LNCaP clone FGC (cell line): ENCODE measurements at places on chromosomes 6 and 20.

GRCh38 chr6:3289664-3290055, 30.9 kb downstream of the PSMG4 start:
- DNase-seq = no peak

GRCh38 chr6:75290136-75290945, 5.7 kb upstream of the TMEM30A start:
- DNase-seq = no peak

GRCh38 chr20:7836076-7836475, 104.2 kb downstream of the HAO1 start:
- no peak for DNase-seq

GRCh38 chr6:14075095-14075503, 42.5 kb upstream of the CD83 start:
- DNase-seq = no peak

- no peak for DNase-seq
Measured at GRCh38 chr6:12014027-12014872, 2.1 kb downstream of the HIVEP1 start.

DNA sequence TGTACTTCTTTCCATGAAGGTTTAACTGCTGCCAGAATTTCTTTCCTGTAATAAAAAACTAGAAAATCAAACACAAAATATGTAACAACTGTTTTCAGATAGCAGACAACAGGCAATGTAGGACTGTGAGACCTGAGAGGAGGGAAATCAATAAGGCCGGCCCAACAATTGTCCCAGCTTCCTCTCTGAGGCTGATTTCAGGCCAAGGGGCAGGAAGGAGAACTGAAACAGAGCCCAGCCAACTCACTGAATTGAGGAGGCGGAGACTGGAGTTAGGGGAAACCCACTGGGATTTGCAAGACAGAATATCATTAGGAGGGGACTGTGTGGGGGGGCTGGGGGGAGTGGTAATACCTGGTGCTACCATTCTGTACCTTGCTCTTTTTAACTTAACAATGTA, 42.2 kb downstream of the FLRT3 start:
- no peak for DNase-seq

DNA sequence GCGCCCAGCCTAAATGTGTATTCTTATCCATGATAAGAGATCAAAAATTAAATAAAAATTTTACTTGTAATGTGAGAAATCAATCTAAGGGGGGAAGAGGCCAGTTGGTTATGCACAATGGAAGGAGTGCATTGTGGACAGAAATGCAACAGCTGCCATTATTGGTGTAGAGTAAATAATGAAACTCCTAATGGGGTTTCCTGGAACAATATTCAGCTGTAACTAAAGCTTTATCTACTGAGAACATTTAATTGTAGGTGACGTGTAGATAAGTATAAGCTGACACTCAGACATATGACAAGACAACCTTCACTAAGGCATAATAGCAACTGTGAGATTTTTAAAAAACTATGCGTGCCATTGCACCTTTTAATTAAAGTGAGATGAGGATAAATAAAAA, 71.4 kb downstream of the CEP57L1 start:
- no peak for DNase-seq

- no peak for DNase-seq
Measured at GRCh38 chr6:162900503-162900902, 172.7 kb downstream of the PACRG start.

GRCh38 chr6:148608199-148608951, 138.5 kb upstream of the UST start:
- no peak for DNase-seq

GRCh38 chr20:46809706-46810360, 84.8 kb upstream of the EYA2 start:
- no peak for DNase-seq

GRCh38 chr6:90315986-90316385, 19.3 kb upstream of the BACH2 start:
- DNase-seq = no peak

DNA sequence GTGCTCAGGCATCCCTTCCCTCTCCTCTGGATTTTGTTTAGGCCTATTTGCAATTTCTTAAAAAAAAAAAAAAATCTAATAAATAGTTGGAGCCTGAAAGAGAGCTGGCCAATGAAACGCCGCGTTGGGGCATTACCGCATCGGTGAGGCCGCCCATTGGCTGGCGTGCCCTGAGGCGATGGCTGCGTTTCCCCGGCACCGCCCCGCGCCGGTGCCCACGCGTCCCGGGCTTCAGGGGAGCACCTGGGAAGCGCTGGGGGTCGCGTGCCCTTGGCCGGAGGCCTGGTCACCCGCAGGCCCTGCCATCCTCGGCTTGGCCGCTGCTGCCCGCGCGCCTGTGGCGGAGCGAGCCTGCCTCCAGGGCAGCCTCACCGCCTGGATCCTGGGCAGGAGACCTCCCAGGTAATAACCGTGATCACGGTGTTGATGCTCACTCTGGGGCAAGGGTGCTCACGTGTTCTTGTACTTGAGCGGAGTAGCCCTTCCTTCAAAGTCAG, 155.4 kb downstream of the NRN1 start:
- DNase-seq = no peak

DNA sequence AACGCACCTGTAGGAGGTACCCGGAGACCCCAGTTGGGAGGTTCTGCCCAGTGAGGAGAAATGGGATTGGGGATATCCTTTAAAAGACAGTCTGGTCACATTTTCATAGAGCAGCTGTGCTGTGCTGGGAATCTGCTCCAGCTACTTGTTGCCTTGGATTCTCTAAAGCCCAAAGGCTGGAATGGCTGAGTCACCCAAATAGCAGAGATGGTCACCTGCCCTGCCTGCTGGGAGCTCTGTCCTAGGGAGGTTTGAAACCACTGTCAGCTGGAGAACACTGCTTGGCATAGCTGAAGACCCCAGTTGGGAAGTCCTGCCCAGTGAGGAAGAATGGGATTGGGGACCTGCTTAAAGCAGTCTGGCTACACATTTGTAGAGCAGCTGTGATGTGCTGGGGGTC, 34.8 kb upstream of the TFB1M start:
- DNase-seq = no peak

GRCh38 chr20:13017235-13017634, 8.5 kb downstream of the SPTLC3 start:
- no peak for DNase-seq

- no peak for DNase-seq
Measured at GRCh38 chr6:72032086-72032485, 145.7 kb downstream of the RIMS1 start.

GRCh38 chr6:1736346-1737105, 126.8 kb downstream of the FOXC1 start:
- no peak for DNase-seq

- DNase-seq = peak; percentile 64
Measured at GRCh38 chr20:19275630-19276071, 63.2 kb downstream of the SLC24A3 start.

GRCh38 chr6:46129291-46129628, 529 bp upstream of the ENPP4 start:
- DNase-seq = peak; percentile 13

- no peak for DNase-seq
Measured at GRCh38 chr6:41642960-41643898, 5.0 kb downstream of the MDFI start.

- no peak for DNase-seq
Measured at GRCh38 chr20:63005862-63006539, 763 bp downstream of the BHLHE23 start.

DNA sequence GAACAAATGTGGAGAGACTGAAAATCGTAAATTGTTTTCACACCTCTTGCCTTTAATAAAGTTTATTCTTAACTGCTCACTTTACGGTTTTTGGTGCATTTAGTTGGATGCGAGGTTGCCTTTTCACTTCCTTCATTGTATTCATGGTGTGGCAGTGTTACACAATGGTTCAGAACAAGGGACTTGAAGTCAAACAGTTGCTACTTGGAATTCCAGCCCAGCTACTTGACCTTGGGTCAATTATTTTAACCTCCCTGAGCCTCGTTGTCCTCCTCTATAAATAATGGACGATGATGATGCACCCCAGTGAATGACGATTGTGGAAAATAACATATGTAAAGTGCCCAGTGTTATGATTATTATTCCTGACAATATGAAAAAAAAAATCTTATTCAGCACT, 72.3 kb downstream of the CARMIL1 start:
- DNase-seq = no peak

DNA sequence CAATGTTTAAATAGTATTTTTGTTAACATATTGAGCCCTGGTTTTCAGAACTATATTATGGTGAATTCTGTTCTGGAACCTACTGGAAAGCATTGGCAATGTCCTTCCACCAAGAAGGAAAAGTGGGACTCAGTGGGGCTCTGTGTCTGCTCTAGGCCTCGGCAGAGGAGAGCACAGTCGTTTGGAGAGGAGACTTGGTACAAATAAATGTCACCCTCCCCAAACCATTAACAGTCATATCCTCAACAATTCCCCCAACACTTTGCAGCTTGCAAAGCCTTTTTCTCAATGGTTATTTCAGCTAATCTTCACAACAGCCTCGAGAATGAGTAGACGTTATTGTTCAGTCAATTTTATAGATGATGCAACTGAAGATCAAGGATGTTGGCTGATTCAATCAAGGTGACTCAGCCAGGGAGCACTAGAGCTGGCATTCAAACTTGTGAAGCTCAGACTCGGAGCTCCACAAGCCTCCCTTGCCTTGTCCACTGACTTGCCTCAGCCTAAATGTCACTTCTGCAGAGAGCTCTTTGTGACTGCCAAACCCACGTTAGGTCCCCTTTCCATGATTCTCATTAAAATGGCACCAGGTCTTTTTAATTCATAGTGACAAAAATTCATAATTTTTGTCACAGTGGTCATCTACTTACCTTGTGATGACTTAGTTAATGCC, 60.6 kb downstream of the TOX2 start:
- no peak for DNase-seq

- DNase-seq = no peak
Measured at GRCh38 chr6:170288852-170289179, 2.1 kb downstream of the DLL1 start.

- peak; percentile 59 for DNase-seq
Measured at GRCh38 chr20:62246872-62247652, 8.7 kb downstream of the OSBPL2 start.

DNA sequence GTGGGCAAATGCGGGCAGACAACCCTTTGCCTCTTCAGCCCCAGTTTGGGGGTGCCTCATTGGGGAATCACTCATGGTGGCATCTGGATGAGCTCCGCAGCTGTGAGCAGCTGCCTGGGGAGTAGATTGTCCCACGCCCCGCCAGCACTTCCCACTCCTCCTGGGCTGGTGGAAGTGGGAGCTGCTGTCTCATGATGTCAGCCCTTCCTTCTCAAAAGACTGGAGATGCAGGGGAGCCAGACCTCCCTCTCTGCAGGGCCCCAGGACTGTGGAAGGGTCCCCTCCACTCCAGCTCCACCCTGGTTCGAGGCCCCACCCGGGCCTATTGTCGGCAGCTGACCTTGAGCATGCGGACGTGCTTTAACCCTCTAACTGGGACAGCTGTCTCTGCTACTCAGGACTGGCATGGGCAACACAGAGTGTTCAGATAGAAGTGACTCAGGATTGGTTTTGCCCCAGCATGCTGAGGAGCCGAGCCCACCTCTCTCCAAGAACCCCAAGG, 2.0 kb downstream of the UNC93A start:
- DNase-seq = no peak

GRCh38 chr6:138593909-138594757, 94.8 kb upstream of the NHSL1 start:
- no peak for DNase-seq

GRCh38 chr6:42961020-42961470, 491 bp downstream of the GNMT start:
- no peak for DNase-seq

GRCh38 chr6:150755042-150755441, 110.5 kb upstream of the MTHFD1L start:
- no peak for DNase-seq

DNA sequence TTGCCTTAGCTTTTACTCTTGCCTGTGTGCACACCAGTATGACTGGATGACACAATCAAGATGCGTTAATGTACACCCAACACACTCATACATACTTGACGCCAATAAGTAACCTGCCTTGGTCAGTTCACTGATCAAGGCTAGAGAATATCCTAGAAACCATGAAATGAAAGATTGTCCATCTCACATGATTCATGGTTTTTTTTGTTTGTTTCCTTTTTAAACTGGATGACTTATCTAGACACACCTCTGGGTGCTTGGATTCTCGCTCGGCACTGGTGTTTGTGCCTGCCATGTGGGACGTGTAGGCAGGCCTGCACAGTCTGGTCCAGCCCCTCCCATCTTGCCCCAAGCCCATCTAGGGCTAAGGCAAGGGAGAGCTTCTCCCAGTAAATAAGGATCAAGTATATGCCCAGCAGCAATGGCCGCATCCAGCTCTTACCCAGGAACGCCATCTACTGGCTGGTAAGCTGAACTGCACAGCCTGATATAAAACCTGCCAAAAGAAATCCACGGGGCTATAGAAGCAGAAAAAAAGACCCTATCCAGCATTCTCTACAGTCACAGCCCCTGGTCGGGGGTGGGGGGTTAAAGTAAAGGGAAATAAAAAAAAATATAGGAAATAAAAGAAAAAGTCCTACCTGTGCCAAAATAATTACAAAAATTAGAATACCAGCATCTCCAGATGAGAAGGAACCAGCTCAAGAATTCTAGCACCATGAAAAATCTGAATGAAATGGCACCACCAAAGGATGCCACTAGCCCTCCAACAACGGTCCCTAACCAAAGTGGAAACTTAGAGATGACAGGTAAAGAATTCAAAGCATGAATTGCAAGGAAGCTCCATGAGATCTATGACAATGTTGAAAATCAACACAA, 73.3 kb downstream of the OTOR start:
- no peak for DNase-seq

DNA sequence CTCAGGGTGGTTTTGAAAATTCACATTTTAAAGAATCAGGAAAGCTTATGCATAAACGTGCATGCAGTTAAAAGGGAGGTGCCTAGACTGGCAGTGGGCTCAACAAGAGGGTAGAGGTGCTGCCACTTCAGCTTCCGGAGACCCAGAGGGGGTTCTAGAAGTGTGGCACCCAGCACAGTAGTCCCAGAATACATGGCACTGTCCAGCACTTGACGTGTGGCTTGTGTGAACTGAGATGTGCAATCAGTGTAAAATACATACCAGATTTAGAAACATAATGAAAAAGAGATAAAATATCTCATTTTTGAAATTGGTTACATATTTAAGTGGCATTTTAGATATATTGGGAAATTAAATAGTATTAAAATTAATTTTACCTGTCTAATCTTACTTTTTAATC, 89.3 kb downstream of the RIN2 start:
- no peak for DNase-seq

- no peak for DNase-seq
Measured at GRCh38 chr6:127341471-127342202, 1.8 kb downstream of the ECHDC1 start.

GRCh38 chr6:99219788-99220187, 129.7 kb downstream of the FAXC start:
- no peak for DNase-seq

GRCh38 chr6:37483917-37484785, 15.5 kb downstream of the CCDC167 start:
- DNase-seq = no peak

DNA sequence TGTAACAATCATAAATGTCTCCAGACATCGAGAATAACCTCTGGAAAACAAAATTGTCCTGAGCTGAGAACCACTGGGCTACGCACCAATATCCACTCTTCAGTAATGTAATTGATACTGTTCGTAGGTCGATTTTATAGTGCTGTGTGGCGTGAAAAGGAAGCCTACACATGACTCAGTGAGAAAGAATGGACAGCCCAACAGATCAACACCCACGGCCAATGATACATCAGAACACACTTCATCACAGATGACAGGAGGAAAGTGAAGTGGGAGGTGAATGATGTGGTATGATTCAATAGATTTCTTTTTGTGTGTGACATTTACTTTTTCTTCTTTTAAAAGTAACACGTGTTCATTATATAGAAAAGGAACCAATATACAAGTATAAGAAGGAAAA, 93.5 kb downstream of the RPS12 start:
- no peak for DNase-seq
